ENCODE measurements at places on chromosomes 12 and 14.

- DNase-seq = no peak
Observed at GRCh38 chr12:46788072-46788887, 37.5 kb downstream of the SLC38A4 start.

- DNase-seq = no peak
Observed at GRCh38 chr12:4477129-4477528, 31.5 kb upstream of the FGF6 start.

DNA sequence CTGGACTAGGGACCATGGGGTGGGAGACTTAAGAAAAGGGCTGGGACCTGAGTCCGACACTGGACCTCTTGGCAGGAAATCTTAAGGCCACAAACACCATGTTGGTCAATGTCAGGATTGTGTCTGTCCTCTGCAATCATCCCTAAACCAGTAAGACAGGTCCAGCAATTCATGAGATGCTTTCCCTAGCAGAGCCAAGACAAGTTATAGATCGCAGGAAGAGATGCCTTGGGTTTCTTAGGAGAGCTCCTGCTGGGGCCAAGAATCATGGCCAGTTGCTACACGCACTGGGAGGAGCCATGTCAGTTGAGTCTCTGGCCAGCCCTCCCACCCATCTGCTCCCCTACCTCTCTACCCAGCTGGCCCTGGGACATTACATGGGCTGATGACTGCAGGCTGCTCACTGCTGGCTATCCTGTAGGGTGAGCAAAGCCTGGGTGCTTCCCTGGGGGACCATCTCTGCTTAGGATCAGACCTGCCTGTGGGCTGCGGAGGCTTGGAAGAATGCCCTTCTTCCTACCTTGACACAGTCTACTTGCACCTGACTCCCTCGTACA is 14.2 kb downstream of the PLEKHH1 start:
- DNase-seq = no peak

DNA sequence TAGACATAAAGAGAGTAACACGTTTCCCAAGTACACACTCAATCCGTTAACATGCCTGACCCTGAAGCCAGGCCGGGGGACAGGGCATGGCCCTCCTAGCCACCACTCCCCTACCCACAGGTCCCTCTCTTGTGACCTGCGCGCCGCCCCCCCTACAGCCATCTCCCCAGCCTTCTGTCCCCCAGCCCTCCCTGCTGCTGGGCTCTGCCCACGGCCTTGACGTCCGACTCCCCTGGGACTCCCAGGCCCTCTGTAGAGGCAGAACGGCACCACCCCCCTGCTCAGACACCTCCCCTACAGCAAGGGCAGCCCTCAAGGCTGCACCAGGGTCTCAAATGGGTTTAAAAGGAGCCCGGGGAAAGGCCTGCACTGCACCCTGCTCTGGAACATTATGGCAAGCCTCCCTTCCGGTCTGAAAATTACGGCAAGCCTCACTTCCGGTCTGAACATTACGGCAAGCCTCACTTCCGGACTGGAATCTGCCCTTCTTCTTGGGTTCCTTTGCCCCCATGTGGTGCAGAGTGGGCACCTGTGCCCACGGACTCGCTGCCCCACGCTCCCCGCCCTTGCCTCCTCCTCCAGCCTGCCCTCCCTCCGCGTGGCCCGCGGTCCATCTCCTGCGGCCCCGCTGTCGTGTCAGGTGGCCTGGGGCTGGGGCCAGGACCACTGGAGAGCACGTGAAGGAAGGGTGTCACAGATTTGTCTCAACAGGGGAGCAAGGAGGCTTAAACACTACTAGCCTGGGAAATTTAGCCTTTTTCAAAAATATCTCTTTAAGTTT is 77.6 kb downstream of the MOK start:
- DNase-seq = no peak

- no peak for DNase-seq
Observed at GRCh38 chr14:77212943-77213678, 31.5 kb downstream of the TMEM63C start.

DNA sequence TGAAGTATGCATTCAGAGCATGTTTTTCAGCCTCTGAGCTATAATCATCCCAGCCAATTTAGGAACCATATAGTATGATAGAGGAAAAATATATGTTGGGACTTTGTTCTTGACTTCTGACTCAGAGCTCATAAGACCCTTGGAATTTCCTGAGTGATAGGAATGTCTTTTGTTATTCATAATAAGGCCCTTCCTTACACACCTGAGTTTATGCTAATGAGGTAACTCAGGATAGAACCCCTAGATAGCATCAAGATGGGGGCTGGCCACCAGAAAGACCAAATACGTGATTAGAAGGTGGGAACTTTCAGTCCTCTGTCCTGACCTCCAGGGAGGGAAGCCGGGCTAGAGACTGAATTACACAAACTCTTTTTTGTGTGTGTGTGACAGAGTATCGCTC is 32.4 kb upstream of the PLEK2 start:
- DNase-seq = no peak

- DNase-seq = peak; percentile 18
Observed at GRCh38 chr12:9925705-9926393, 6.3 kb downstream of the CLEC2A start.

GRCh38 chr14:76267322-76268046 is 108.5 kb upstream of the ESRRB start:
- no peak for DNase-seq

DNA sequence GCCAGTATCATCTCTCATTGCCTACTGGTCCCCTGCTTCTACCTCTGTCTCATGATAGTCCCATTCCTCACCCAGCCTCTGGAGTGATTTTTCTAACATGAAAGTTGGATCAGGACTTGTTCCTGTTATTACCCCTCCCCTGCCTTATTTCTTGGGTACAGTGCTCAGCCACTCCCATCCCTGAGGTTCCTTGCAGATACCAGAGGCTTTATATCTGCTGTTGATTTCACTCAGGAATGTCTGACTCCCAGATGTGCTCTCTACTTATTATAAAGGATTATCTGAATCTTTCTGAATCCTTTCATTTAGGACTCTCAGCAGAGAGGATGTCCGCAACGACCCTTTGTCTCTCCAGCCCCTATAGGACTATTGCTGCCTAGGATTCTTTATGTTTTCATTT is 111.2 kb downstream of the LRRK2 start:
- DNase-seq = no peak

Data from stromal cell of bone marrow (primary cell).